ENCODE measurements at places on chromosomes 3 and 15.

GRCh38 chr3:181362378-181362777 is 349.3 kb upstream of the SOX2 start:
- no peak for DNase-seq

GRCh38 chr3:53147903-53148400 is 13.1 kb upstream of the PRKCD start:
- no peak for DNase-seq

DNA sequence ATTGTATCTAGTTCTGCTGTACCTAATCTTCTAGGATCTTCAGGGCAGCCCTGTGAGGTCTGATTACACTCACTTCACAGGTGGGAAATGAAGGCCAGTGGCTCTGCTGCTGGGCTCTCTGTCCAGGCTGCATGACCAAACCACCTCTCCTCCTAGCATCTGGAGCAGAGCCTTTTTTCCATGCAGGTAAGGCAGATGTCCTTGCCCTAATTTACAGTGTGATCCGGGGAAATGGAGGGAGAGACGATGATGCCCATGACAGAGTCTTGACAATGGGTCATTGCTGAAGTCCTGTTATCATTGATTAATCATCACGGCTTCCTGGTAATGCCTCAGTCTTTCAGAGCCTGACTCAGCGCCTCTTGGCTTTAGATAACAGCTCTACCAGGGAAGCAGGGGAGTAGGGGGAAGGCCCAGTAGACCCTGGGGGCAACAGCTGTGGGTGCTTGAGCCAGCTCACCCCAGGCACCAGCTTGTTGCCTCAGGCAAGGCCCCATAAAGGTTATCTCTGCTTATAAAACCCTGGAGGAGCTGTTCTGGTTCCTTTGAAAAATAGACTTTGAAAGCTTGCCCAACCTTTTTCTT is 153.4 kb downstream of the GABRG3 start:
- no peak for DNase-seq

DNA sequence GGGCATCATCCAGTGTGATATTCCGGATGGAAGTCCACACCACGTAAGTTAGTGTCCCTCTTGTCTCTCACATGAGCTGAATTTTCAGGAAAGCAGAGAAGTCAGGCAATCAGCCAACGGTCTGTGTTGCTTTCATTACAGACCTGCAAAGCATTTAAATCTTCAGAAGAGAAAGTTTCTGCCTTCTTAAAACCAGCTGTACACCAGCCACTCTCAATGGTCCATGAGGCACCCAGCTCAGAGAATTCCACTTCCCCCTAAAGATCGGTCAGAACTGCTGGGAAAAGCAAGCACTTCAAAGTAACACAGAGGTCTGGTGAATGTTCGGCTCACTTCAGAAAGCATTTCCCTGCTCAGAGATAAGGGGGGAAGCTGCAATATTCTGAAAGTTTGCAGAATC is 903.7 kb downstream of the EPHA3 start:
- DNase-seq: peak; percentile 4

- DNase-seq: no peak
These were observed 311.1 kb upstream of the KCNH8 start for GRCh38 chr3:18837137-18837755.

DNA sequence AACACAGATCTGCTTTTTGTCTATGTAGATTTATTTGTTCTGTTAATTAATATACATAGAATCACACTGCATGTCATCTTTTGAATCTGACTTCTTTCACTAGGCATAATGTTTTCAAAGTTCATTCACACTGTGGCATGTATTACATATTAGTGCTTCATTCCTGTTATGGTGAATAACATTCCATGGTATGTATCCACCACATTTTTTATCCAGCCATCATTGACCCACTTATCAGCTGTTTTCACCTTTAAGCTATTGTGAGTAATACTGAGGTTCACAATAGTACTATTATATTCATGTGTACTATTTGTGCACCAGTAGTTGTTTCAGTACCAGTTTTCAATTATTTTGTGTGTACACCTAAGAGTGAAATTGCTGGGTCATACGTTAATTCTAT is 230.6 kb upstream of the CNTN3 start:
- DNase-seq: no peak

DNA sequence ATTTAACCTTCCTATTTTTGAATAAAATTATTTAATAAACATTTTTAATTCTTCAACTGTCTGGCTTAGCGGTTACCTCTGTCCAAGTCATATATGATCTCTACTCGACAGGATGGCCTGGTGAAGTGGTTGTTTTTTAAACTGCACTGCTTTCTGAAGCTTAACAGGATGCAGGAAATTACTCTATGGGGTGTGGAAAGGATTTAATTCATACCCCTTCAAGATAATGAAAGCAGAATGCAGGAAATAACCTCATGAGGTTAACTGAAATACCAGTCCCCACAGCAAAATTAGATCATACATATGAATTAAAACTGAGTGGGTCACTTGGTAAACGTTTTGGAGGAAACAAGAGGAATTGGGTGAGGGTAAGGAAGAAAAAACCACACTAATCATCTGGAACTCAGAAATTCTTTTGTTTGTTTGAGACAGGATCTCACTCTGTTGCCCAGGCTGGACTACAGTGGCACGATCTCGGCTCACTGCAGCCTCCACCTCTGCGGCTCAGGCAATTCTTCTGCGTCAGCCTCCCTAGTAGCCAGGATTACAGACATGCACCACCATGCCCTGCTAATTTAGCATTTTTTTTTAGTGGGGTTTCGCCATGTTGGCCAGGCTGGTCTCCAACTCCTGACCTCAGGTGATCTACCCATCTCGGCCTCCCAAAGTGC is 50.1 kb downstream of the LYSMD4 start:
- DNase-seq: no peak

GRCh38 chr3:107690522-107691138 is 167.9 kb downstream of the BBX start:
- peak; percentile 64 for DNase-seq

- no peak for DNase-seq
These were observed 27.0 kb upstream of the PEX5L start for GRCh38 chr3:180063783-180064182.
